Activated naive CD4-positive, alpha-beta T cell treated with anti-CD3 and anti-CD28 coated beads for 36 hours (primary cell): ENCODE measurements at places on chromosomes 11 and 22. TPM values are rescaled to one million over a fixed set of nuclear protein-coding genes. Genes with fewer than 3 reads are reported as not detected.

The KCNK4 gene
- total RNA-seq = not detected

The LDHAL6A gene
- 0.12 TPM for total RNA-seq

The STK33 gene
- 1.1 TPM for total RNA-seq

The RASD2 gene
- not detected for total RNA-seq

The GRIA4 gene
- not detected for total RNA-seq
